ENCODE measurements at places on chromosomes 7 and 10.

DNA sequence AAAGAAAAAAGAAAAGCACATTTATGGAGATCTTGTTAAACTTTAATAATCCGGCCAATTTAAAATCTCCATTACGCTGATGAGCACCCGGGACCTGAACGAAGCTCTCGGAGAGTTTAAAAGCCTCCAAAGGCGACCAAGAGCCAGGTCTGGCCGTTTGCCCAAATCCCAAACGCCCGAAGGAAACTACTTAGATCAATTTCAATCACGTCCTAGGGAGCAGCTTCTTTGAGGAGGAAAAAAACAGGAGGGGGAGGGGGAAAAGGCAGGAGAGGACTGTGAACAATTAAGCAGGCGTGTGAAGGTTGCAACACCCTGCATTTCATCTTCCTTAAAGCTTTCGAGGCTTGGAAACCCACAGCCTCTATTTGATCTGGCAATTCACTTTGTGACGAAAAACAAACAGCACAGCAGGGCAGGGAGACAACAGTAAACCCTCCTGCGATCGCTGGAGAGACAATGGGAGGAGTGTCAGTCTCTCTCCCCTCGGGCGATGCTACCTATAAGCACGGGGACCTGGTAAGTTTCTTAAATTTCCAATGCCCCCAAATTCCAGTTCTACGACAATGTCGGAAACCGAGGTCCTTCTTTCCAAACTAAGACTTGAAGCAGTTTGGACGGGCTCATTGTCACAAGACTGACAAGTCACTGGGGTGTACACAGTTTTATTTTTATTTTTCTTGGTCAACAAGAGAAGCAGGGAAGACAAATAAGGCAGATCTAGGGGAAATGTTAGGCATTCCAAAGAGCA lies 1.2 kb downstream of the KLF6 start:
- DNase-seq = no peak

GRCh38 chr10:10432296-10433035 lies 585.2 kb upstream of the CELF2 start:
- DNase-seq = no peak

DNA sequence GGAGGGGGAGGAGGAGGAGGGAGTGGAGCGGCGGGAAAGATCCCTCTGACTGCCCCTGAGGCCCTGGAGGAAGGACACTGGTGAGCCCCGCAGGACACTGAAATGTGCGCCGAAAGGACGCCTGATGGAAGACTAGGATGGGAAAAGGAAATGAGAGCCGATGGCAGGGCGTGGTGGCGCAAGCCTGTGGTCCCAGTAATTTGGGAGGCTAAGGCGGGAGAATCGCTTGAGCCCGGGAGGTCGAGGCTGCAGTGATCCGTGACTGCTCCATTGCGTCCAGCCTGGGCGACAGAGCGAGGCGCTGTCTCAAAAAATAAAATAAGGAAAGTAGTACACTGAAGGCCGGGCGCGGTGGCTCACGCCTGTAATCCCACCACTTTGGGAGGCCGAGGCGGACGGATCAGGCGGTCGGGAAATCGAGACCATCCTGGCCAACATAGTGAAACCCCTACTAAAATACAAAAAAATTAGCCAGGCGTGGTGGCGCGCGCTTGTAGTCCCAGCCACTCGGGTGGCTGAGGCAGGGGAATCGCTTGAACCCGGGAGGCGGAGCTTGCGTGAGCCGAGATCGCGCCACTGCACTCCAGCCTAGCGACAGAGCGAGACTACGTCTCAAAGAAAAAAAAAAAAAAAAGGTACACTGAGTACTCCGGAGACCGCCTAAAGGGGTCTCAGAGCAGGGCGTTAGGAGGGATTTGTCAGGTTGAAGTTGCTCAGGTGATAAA lies 561 bp upstream of the HNRNPF start:
- no peak for DNase-seq

DNA sequence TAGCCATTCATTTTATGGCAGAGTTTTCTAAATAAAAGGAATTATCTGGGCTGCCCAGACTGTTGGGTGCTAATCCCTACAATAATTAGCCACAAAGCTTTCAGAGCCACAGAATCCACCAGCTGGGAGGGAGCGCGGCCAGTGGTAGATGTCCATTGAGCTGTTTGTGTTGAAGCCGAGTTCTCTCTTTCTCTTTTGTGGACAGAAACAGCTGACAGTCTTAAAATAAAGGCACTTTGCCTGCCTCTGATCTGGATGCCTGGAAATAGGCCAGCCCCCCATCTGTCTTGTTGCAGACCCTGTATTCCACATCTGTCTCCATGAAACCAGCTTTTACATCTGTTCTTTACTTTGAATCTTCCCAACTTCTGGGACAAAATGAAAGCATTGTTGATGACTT lies 66.1 kb downstream of the MTPN start:
- DNase-seq = no peak

DNA sequence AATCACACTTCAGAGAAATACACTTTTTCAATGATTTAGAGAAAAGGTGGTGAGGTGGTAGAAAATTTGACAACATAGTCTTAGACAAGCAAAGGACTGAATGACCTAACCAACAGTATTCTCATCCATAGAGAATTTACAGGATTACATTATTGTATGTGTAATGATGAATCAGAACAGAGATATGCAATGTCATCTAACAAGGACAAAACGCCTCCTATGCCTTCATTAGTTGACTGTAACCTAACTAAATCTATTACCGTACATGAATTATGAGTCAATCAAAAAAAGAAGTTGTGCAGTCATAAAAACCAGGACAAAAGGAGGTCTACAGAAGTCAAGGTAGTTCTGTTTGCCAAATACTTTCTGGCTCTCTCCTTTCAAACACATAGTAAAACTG lies 66.5 kb downstream of the RAB11FIP2 start:
- DNase-seq = no peak

GRCh38 chr10:71359364-71360046 lies 37.2 kb upstream of the CDH23 start:
- no peak for DNase-seq

DNA sequence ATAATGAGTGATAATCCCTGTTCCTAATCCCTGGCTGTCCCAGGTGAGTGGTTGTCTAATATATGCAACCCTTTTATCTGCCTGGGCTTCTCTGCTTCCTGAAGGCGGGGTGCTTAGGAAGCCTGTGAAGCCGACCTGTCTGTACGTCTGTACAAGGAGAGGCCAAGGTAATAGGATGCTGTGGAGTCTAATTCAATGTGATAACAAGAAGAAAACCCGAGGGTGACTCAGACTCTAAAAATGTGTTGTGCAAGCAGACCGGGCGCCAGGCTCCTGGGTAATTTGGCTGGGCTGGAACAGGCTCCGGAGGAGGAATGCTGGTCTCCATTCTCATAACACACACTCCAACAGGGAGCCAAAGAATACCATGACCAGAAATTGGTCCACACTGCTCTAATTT lies 43.6 kb downstream of the THNSL1 start:
- DNase-seq = no peak

DNA sequence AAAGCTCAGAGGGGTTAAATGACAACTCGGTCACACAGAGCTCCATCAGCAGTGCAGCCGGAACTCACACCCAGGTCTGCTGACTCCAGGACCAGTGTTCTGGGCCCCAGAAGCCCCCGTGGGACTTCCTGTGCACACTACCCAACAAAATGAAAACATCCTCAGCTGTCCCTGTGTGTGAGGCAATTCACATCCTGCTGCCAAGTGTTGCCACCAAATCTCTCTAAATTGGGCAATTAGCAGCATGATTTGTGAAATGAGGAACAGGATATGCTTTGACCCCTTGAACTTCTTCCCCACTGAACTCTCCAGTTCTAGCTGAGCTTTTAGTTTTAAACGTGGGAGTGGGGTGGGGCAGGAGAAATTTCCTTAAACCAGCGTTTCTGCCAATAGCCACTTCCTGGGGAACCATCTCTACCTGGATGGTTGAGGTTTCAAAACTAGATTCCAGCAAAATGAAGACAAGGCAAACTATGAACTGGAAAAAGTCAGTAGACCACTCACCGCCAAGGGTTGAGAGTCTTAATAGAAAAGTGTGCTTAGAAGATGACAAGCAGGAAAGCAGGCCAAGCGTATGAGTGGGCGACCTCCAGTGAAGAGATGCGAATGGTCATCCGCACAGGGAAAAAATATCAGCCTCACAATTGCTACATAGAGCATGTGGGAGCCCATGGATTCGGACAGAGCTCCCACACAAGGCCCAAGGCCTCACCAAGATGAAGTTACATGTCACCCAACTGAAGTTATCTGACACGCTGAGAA lies 51.9 kb upstream of the CHST15 start:
- DNase-seq = no peak

DNA sequence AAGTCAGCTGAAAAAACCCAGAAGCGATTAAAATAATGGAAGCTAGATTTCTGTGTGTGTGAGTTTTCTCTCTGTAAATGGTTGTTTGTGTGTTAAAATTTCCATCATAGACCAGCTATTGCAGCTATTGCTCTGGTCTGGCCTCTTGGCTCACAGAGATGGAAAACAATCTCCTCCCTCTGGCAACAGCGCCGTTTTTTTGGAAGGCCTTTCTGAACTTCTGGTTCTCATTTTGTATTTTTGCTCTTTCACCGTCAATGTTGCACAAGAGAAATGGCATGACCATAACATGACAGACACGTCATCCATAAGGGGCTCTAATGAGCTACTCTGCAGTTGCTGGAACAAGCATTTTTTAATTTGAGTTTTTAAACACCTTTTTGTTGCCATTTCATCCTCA lies 91.0 kb downstream of the CUBN start:
- no peak for DNase-seq

GRCh38 chr7:89623018-89623672 lies 531.1 kb upstream of the STEAP1 start:
- no peak for DNase-seq

GRCh38 chr7:107387128-107387527 lies 82.7 kb upstream of the GPR22 start:
- DNase-seq = no peak

- DNase-seq = no peak
Observed at GRCh38 chr7:117666031-117666430, 186.2 kb downstream of the CFTR start.

DNA sequence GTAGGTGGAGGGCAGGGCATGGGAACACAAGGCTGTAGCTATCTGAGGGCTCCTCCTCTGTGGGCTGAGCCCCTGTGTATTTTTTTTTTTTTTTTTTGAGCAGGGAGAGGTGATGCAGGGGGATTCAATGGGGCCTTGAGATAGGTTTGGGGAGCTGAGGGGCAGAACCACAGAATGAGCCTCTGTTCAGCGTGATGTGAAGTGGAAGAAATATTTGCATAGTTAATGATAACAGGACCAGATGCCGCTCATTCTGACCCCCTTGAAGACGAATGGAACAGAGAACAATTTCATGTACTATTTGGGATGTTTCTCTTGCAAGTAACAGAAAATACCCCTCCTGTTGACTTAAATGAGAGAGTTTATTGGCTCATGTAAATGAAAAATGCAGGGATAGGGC lies 69.7 kb upstream of the EMX2 start:
- DNase-seq = no peak

DNA sequence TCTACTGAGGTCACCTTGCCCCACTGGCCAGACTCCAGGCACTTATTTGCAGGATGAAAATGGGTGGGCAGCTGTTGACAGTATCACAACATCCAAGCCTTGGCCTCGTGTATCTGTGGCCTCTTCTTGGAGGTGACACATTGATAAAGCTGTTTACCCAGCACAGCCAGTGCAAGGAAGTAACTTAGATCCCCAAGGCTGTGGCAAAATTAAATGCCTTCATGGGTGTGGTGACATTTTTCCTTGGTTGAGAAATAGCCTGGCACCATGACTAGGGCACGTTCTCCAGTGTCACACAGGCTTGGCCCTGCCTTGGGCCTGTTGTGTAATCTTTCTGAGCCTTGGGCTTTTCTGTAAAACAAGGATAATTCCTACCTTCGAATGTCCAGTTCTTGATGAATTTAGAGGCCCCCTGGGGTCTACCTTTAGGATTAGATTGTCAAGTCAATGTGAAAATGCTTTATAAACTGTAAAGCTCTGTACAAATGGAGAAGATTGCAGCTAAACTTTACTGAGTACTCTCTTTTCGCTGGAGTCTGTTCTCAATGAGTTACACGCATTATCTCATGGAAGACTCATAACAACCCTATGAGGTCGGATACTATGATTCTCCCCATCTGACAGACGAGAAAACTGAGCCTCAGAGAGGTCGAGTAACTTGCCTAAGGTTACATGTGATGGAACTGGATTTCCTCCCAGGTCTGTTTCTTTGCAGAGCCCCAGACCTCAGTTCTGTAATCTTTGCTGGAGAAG lies 46.7 kb upstream of the LOXL4 start:
- no peak for DNase-seq

DNA sequence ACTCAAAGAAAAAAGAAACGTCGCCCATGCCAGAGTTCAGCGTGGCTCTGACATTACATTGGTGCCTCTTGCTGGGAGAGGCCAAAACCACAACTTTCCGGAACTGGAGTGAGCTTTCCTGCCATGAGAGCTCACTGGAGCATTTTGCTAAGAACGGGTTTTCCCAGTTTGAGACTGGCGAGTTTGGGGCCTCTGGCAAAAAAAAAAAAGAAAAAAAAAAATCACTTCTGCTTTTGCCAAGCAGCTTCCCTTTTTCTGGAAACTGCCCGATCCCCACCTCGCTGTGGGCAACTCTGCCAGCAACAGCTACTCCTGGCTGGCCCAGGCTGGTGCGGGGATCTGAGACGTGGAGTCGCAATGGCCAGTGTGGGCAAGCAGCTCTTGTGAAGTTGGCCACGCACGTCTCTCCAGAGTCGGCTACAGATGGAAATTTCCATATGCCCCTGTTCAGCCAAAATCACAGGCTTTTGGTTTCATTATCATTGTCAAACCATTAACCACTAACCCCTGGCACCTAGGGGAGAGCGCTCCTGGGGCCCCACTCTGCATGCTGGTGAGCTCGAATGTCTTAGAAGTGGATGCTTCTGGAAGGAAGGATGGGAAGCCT lies 25.7 kb downstream of the PRKAG2 start:
- DNase-seq = no peak

DNA sequence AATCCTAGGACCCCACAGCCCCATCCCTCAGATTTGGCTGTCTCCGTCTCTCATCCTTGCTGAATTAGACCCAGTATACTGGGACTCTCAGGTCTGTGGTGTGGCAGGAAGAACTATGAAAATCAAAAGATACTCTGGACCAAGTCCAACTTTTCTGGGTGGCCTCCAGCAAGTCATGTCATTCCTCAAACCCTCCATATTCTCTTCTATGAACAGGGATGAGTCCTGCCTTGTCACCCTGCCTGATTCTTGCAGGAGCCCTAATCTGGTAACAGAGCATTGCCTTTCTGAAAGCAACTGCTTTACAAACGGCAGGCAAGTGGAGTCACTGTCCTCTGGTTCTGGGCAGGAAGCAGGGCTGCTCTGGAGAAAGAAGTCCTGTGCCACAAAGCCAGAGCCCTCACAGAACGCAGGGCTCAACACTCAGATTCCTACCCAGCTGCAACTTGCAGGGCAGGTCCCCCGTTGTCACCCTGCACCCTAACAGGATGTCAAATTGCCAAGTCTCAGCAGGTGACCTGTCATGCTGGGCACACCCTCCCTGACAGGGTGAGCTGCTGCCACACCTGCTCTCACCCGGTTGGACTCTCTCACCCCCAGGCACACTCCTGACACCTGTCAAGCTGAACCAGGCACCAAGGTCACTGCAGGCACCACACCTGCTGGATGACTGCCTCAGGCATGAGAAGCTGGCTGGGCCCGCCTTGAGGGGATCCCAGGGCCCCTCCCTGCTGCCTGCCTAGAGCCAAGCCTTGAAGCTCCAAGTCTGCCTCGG lies 227.7 kb downstream of the KCNMA1 start:
- DNase-seq = no peak

- no peak for DNase-seq
Observed at GRCh38 chr7:112876877-112877276, 86.7 kb upstream of the TMEM168 start.

Measured in cortex of kidney (tissue), 1 donor.